ENCODE measurements at places on chromosomes 6 and 20. TPM values are rescaled to one million over a fixed set of nuclear protein-coding genes. Genes with fewer than 3 reads are reported as not detected.

GRCh38 chr6:157074969-157075368, 248.3 kb downstream of the TMEM242 start:
- DNase-seq = no peak

DNA sequence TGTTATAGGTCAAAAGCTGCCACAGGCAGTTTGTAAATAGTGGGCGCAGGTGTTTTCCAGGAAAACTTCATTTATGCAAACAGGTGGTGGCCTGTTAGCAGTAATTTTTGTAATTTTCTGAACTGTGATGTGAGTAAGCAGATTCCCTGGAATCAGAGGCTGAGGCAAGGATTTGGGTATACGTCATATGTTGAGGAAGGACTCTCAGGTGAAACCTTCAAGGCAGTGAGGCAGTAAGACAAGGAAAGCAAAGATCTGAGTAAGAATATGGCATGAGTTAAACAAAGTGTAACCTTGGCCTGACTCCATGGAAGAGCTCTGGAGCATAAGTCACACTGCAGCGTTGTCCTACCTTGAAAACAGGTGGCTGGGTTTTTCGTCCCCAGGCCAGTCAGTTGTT, 291.1 kb upstream of the BTBD3 start:
- no peak for DNase-seq

DNA sequence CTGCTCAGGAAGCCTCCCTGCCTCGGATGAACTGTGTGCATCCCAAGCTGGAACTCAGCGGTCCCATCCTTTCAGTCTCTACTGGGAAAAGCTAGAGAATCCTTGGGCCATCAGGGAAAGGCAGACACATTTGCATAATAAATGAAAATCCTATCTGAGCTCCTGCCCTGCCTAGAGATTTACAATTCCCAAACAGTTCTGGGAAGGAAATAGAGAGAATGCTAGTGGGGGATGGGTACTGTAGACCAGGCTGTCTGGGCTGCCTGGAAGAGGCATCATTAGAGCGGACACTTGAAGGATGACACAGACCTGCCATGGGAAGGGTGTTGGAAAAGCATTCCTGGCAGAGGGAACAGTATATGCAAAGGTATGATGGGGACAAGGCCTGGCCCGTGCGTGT, 44.3 kb downstream of the TFAP2C start:
- DNase-seq = no peak

Gene SLC22A2
- total RNA-seq = under 0.01 TPM

Gene IL20RA
- total RNA-seq = 0.29 TPM

Gene TMX4
- total RNA-seq = 40.9 TPM

Measured in osteoblast (primary cell).